ENCODE measurements at places on chromosomes 5 and 9.

DNA sequence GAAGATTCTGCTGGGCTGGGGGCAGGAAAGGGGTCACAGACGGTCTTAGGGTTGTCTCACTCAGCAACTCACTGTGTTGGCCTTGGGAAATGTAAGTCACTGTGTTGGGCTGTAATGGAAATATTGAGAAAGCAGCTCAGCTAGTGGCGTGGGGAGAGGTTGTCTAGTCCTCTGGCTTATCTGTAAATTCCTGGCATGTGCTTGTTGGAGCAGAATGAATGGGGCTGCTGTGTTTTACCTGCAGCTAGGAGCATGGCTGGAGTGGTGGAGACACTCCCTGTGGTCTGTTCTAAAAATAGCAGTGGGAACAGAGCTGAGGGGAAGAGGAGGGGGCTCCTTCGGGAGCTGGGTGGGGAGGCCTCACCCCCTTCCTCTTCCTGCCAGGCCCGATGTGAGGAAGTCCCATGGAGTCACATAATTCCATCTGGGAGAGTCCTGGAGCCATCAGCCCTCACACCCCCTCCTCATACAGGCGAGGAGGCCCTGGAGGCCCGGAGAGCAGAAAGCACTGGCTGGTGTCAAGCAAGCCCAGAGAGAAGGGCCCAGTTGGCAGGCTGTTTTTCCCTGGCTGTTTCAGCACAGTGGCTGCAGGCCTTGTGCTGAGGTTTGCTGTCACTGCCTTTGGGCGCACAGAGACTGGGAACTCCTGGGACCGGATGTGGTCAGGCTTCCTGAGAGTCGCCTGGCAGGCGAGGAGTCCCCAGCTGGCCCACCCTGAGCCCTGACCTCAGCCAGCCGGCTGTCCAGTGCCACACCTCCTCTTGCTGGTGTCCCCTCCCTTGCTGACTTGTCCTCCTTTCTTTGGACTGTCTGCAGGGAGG, 84.9 kb downstream of the RGS3 start:
- DNase-seq: peak; percentile 14

DNA sequence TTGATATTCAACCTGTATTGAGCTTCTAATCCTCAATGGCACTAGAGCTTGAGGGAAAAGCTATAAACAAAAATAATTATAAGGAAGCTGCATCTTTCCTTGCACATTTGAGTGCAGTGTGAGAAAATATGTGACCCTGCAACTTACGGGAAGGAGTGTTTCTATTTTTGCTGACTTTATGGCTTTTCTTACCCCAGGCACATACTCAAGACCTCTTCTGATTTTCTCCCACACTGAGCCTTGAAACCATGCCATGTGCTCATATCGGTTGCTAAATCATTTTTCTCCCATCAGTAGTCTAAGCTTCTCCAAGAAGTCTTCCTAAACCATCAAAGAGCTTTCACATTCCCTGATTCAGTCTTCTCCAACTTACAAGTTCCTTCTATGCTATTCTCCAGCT, 91.5 kb downstream of the CDH6 start:
- no peak for DNase-seq

DNA sequence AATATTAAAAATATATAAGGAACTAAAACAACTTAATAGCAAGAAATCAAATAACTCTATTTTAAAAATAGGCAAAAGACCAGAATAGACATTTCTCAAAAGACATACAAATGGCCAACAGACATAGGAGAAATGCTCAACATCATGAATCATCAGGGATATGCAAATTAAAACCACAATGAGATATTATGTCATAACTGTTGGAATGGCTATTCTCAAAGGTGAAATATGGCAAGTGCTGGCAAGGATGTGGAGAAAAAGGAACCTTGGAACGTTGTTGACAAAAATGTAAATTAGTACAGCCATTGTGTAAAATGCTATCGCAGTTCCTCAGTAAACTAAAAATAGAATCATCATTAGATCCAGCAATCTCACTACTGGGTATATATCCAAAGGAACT, 468.5 kb downstream of the NFIB start:
- no peak for DNase-seq

DNA sequence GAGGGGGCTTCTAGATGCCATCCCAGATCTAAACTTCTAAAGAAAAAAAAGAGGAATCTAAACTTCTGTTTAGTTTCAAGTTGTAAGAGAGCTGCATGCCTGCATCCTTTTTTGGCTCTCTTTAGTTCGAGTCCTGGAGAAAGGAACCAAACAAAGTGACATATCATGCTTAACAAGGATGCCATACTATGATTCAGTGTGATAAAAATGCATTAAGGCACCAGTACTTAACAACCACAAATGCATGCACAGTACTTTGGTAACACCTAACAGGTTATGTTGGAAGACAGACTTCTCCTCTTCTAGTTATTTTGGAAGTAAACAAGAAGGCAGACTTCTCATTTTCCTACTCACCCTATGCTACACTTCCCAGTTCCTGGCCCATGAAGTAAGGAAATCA, 27.3 kb downstream of the NME5 start:
- no peak for DNase-seq

DNA sequence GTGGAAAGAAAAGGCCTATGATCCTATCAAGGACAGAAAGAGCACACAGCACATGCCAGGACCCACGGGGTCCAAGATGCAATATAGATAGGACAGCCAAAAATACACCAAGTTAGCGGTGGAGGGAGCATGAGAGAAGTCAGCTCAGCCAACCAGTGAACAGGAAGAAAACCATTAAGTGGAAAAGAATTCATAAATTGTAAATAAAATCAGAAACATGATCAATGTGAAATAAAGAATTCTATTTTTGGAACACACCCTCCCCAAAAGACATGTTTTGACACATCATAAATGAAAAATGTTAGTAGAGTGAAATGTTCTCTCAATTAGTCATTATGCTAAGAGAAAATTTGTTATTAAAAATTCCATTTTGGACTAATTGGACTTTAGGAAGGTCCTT, 35.6 kb downstream of the ATPSCKMT start:
- DNase-seq: no peak

DNA sequence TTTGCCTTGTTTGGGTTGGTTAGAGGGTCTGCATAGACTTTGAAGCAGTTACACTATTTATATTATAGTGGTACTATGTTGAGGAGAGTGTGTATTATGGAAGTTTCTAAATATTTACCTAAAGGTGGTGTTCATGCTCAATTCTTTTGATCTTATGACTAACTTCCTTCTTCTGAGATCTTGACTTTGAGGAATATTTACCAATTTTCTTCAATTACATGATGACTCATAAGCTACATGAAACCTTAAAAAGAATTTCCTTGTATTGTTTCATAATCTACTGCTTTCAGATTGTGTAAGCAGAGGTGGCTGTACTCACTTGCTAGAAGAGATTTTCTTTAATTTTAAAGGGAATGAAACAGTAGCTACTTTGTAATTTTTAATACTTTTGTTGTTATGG, 276.1 kb downstream of the TAF11L14 start:
- no peak for DNase-seq
